Activated naive CD8-positive, alpha-beta T cell treated with anti-CD3 and anti-CD28 coated beads for 36 hours (primary cell): ENCODE measurements at places on chromosomes 2 and 18. TPM values are rescaled to one million over a fixed set of nuclear protein-coding genes. Genes with fewer than 3 reads are reported as not detected.
A peak's percentile ranks its signal among the peaks of the same experiment; 100 is the strongest.

DNA sequence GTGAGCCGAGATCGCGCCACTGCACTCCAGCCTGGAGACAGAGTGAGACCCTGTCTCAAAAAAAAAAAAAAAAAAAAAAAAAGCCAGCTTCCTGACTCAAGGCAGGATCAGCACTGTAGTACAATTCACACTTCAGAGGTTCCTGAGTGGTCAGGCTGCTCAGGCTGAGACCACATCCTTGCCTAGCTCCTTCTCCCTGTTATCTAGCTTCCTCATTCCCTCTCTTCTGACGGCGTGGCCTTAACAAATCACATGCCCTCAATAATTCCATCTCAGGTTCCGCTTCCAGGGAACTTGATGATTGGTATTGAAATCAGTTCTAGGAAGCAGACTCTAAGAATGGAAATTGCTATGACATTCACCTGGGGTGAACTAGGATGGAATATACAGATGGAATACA, 29.8 kb upstream of the KDM3A start:
- no peak for DNase-seq

GRCh38 chr18:50287028-50287440, 458 bp downstream of the CXXC1 start:
- no peak for DNase-seq

The ABCG8 gene
- total RNA-seq: not detected

DNA sequence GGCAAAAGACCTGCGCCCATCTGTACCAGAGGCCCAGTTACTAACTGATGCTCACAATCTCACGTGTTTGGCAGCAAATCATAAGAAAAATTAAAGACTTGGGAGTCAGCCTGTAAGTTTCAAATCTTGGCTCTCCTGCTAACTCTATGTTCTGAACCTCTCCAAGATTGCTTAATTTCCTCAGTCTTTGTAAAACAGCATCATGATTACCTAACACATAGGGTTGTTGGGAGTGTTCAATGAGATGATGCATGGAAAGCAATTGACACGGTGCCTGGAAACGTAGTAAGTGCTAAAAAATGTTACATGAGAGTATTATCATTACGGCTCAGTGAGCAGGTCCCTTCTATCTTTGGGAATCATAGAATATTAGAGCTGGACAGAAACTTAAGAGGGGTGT, 497.6 kb upstream of the TCF4 start:
- DNase-seq: no peak

GRCh38 chr2:232292395-232293154, 86.0 kb upstream of the ALPP start:
- DNase-seq: peak; percentile 35

DNA sequence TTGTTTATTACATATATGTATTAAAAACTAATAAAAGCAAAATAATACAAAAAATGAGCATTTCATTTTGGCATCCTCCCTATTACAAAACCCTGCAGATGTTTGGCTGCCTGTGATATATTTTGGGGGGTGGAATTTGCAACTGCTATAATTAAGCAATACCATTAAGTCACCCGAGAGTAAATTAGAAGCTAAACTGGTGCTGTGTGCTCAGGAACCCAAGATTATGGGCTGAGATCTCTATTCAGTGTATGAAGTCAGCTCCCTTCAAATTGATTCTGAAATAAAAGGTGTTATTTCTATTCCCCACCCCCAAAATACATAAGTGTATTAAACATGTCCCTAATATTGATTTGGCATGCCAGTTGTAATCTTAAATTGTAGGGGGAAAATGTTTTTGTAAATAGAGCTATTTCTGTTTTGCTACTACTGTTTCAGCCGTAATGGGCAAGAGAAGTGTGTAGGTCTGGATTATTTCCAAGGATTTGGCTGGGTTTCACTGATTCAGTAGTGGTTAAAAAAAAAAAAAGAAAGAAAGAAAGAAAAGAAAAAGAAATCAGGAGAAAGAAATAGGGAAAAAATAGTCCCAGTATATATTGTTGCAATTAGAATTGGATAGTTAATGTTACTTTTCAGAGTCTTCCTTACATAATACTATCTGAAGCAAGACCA, 110.9 kb downstream of the SS18 start:
- DNase-seq: no peak

The DSC3 gene
- 0.56 TPM for total RNA-seq

DNA sequence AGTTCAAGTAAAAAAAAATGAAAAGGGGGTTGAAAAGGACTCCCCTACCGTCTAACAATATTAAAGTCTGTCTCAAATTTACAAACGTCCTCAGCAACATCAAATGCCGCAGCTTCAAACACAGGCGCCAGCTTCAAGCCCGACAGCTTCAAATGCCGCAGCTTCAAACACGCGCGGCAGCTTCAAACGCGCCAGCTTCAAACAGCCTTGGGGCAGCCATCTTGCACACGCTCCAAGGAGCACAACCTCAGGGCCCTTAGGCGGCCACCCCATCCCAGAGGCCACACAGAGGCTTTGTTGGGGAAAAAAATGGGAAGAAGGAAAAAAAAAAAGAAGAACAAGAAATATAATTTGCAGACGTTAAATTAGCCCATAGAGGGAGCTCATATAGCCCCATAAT, 244.4 kb upstream of the VRK2 start:
- DNase-seq: no peak

DNA sequence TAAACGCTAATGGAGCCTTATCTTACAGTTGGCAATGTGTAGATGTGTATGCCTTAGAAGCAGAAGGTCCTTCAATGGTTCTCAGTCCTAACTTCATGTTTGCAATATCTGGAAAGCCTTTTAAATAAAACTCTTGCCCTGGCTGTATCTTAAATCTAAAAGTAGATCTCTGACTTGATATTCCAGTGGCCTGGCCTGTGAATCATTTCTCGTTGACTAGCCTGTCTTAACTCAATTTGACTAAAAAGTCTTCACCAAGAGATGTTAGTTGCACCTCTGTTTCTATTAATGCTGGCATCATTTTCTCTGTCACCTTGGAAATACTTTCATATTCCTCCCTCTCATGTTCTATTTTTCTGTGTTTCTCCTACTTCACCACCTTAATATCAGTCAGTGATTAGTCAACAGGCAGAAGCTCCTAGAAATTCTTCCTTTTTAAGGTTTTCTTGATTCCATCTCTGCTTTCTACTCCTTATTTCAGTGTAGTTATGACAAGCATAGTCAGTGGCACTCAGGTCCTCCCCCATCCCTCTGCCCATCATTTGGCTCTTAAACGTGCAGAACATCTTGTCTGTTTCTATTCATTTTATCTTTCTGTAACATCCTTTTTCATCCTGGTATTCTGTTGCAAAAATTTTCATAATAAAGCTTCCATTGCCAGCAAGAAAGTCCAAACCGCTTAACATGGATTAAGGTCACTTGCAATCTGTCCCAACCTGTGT, 4.3 kb downstream of the ITGAV start:
- DNase-seq: no peak

GRCh38 chr2:11123856-11124759, 31.2 kb upstream of the SLC66A3 start:
- peak; percentile 66 for DNase-seq

DNA sequence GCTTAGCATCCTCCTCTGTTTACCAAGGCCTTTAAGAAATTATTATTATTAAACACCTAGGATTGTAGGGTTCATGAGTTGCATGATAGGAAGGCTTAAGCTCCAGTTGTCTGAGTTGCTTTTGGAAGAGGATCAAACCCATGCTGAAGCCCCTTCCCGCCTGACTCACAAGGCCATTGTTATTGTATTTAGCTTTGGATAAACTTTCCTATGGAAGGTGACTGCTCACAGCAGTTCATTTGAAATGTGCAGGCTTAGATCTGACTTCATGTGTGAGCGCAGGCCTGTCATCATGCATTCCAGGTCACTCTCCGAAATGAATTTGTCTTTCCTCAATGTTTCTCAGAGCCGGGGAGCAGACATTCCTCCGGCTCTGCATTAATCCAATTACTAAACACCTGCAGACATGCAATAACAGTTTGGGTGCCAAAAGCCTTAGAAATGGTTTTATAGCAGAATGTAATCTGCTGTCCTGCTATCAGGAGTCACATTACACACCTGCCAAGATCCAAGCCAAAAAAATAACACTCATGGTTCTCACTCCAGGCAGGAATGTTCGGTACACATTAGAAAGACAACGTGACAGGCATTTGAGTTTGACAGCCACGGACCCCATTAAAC, 119.9 kb downstream of the OSR1 start:
- no peak for DNase-seq

The CDH2 gene
- total RNA-seq: 0.37 TPM

GRCh38 chr2:120430957-120431356, 85.0 kb downstream of the INHBB start:
- DNase-seq: no peak

The RDH14 gene
- total RNA-seq: 20.5 TPM

The FZD7 gene
- total RNA-seq: 0.68 TPM

DNA sequence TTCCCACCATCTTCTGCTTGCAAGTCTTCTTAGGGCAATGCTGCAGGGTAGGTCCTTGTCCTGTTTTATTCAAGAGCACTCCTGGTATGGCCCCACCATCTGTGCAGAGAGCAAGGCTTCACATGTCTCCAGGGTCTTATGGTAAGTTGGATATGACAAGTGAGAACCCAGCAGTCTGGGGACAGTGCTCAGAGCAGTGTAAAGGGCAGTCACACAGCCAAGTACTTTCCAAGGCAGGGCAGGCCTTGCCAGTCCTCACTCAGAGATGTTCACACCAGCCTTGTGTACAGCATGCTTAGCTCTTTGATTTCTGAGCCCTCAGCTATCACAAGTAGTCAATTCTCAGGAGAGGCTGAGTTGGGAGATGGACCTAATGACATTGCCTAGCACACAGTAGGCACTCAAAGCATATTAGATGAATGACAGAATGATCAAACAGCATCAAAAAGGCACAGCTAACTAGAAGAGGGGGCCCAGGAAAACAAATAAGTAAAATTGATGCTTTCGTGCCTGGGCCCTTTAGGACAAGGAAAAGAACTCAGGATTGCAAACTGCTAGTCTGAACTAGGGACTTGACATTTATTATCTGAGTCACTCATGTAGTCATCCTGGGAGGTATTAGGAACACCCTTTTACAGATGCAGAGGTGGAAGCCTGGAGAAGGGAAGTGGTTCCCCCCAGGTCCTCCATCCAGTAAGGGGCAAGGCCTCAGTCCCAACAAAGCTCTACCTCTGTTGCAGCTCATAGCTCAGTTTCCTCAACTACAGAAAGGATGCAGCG, 86.7 kb upstream of the CTAGE1 start:
- DNase-seq: no peak

The MARCO gene
- total RNA-seq: not detected

DNA sequence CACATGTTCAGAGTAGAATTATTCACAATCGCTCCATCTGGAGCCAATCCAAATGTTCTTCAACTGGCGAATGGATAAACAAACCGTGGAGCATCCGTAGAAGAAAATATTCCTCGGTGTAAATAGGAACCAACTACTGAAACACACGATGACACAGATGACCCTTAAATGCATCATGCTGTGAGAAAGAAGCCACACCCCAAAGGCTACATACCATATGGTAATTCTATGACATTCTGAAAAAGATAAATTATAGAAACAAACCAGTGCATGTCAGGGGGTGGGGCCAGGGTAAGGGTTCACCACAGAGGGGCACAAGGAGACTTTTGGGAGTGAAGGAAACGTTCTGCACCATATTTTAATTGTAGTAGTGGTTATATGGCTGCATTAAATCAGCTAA, 312.2 kb upstream of the SMIM21 start:
- no peak for DNase-seq

The ECEL1 gene
- total RNA-seq: 0.14 TPM

DNA sequence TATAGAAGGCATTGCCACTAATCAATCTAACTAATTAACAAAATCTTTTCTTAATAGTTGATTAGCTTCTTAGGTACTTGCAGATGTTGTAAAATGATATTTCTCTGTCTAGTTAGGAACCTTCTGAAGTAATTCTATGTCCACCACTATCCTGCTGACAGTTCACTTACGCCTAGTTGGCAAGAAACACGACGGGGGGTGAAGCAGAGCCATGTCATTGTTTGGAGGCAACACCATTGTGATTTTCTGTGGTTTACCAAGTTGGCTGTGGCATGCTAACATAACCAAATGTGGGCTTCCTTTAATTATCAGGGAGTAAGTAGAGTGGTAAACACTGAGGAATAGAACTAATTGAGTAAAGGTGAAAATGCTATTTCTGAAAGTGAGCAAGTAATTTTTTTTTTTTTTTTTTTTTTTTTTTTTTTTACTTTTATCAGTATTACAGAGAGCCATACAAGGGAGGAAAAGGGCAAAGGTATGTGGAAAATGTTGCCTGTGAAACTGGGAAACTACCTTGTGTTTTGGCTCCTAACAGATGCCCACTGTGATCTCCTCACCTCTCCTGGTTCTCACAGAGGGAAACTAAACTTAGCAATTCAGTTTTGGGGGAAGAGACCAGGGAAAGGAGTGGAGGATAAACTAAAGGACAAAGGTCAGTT, 126.8 kb downstream of the MEIS1 start:
- no peak for DNase-seq

The CCDC138 gene
- 15.0 TPM for total RNA-seq

GRCh38 chr2:240988146-240988545, 10.3 kb upstream of the SNED1 start:
- DNase-seq: no peak

The RAPGEF4 gene
- total RNA-seq: 0.72 TPM

The FOXI3 gene
- total RNA-seq: not detected

DNA sequence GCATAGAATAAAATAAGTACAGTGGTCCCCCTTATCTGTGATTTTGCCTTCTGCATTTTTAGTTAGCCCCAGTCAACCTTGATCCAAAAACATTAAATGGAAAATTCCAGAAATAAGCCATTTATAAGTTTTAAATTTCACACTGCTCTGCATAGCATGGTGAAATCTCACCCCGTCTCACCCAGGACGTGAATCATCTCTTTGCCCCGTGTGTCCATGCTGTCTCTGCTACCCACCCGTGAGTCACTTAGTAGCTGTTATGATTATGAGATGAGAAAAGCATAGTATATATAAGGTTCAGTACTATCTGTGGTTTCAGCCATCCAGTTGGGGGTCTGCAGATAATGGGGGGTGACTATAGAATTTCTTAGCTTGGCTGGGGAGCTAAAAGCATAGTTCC, 67.3 kb downstream of the RHBDD1 start:
- DNase-seq: no peak

- DNase-seq: no peak
Observed at GRCh38 chr2:186911551-186912085, 62.6 kb upstream of the ZSWIM2 start.

GRCh38 chr2:47029737-47030524, 114.3 kb upstream of the MCFD2 start:
- no peak for DNase-seq
